ENCODE measurements at places on chromosomes 3 and 15.

DNA sequence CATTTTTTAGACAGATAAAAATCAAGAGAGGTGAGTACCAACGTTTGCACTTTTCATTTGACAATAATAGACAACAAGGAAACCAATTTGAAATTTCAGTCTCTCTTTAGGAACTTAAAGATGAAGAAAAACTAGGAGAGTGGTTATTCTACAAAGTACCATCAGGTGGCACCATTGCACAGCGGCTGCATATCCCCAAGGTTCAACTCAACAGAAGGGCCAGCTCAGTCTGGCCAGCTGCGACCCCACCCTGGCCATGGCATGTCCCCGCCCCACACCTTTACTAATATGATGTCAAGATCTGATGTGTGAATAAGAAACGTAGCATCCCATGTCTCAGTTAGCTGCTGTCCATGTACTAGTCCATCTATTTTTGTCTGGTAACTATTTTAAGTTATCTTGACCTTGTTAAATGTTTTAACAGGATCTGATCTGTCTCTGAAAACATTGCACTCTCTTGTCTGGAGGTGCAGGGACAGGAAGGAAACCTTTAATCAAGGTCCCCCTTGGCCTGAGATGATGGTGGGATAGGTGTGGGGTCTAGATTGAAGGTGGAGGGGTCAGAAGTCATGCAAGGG is 35.5 kb upstream of the CGNL1 start:
- peak; percentile 27 for DNase-seq

- DNase-seq, result no peak
Observed at GRCh38 chr3:33218446-33219174, at the start of gene SUSD5. Gene SUSD5, minus strand, starts transcription at chr3:33218810. Its CDS starts 13 bp downstream, at chr3:33218797.

DNA sequence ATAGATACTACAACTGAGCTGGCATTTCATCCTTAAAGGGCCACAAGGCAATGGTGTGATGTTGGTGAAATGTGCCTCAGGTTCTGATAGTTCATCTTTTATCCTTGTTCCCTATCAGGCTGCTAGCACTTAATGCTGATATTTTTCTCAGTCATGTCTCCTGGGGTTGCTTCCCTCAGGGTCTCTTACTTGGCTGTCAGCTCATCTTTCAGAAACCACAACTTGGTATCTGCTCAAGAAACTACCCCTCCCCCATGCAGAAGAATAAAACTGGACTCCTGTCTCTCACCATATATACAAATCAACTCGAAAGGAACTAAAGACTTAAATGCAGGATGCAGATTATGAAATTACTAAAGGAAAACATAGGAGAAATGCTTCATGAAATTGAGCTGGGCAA is 308.1 kb downstream of the CHST2 start:
- no peak for DNase-seq

GRCh38 chr15:69394556-69395282 is 19.4 kb upstream of the KIF23 start:
- peak; percentile 82 for DNase-seq

- no peak for DNase-seq
Observed at GRCh38 chr3:131616719-131617118, 113.9 kb upstream of the MRPL3 start.

DNA sequence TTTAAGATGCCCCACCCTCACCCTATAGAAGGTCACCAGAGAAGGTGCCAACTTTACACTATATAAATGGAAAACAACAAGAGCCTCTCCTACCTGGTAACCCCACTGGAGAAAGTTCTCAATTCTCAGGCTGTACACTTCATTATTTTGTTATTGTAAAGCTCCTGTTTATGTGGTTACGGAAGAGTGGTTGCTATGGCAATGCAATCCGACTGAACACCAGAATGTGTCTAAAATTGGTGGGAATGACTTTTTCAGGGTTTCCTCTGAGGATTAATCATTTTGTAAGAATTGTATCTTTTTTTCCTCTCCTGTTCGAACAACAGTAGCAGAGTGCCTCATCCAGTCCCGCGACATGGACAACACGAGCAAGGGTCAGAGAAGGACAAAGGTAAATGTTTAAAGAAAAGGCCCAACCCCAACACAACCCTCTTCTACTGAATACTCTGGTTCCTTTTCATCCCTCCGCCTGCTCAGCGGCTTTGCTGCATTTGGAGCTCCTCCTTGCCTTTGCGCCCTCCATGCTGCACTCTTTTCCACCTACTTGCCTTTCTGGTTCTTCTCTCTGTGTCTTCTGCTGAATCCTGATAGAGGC is 45.3 kb downstream of the DGKG start:
- DNase-seq, result no peak

DNA sequence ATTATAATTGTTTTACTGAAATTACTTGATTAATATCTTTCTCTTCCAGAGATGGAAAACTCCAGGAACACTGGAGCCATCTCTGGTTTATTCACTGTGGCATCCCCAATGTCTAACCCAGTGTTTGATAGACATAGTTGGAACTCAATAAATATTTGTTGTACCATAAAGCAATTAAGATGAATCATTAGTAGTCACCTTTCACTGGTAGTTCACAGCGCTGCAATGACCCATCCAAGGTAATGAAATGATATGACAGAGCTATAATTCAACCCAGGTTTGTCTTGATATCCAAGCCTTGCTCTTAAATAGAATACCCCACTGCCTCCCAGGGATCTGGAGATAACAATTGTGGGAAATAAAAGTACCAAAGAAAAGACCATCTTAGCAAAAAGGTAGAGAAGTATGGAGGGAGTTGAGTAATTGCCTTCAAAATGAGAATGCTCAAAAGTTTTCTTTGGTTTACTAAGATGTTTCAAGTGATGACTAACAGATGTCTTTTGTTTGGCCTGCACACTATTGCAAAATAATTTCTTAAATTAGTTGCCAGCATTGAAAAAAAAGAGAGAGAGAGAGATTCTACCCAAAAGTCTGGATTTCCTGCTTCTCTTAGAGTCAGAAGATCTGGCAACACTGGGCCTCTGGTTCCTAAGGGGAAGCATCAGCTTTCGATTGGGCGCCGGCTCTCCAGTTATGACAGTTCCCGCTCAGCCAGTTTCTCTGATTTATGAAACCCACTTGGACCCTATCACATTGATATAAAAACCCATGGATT is 348.5 kb downstream of the ERC2 start:
- DNase-seq, result no peak

DNA sequence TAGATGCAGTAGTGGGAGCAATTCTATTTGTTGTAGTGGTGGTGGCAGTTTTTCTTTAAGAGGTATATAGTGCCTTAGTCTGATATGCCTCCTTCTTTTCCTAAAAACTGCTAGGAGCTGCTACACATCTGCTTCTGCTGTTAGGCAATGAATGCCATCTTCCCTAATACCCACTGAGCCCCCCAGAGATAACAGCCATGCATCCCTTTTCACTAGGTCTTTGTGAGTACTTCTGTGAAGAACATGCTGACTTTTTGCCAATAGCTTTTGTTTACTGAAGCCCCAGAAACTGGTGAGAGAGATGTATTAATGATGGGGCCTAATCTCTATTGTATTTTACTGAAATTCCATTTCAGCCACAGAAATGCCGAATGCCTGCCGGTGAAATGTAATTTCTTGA is 92.6 kb upstream of the CHL1 start:
- DNase-seq, result no peak

Measured in stimulated activated CD4-positive, alpha-beta T cell treated with anti-CD3 and anti-CD28 coated beads, Interleukin-1b, Interleukin-23, amount 100 ng/mL, for 48 hours (primary cell).